ENCODE measurements at places on chromosomes 11 and 22. TPM values are rescaled to one million over a fixed set of nuclear protein-coding genes. Genes with fewer than 3 reads are reported as not detected.
A peak's percentile ranks its signal among the peaks of the same experiment; 100 is the strongest.

DNA sequence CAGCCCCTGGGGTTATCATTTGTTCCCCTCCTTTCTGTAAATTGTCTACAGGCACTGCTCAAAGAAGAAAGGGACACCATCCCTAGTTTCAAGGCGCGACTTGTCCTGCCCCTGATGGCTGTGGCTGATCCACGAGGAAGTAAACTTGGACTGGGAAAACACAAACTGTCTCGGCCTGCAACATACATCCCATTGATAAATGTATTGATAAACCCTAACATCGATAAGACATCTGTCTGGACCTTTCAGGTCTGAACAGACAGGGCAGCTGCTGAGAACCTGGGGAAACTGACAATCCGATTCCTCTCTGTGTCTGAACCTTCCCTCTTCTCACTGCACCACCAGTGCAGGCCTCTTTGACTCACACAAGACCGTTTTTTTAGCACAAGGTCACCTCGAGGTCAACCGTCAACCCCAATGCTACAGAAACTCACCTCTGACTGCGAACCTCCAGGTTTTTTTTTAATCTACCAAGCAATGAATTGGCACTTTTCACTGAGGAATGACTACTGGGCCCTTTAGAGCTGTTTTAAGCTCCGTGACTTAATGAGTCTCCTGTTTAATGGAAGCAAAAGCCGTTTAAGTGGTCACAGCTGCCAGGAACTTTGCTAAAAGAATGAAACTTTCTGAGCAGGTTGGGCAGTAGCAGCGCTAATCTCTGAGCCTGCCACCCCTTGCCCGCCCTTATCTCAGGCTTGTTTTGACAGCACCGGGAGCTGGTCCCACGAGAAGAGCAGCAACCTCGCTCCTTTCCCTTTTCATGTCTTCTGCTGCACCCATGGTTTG, 203.8 kb upstream of the TMEM45B start:
- DNase-seq: no peak

DNA sequence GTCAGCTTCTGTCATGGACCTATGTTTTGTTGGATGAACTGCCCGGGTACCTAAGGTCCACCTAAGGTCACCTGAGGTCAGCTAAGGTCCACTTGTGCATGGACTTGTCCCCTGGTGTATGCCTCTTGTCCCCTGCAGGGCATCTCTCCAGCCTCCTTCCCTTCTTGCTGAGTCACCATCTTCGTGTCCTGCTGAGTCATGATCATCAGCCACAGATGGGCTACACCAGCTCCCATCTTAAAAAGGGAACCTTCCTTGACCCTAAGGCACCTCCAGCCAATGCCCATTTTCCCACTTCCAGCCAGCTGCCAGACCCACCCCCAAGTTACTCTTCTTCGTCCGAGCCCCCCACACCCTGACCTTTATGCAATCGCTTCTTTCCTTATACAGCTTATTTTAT, 544.9 kb downstream of the TBC1D22A start:
- no peak for DNase-seq

- no peak for DNase-seq
Measured at GRCh38 chr22:42884616-42885375, 27.7 kb upstream of the ARFGAP3 start.

- DNase-seq: no peak
Measured at GRCh38 chr11:123665306-123665705, 10.9 kb upstream of the SCN3B start.

GRCh38 chr11:134574425-134574824, 162.4 kb upstream of the B3GAT1 start:
- DNase-seq: no peak

GRCh38 chr11:3163241-3163981, 1.7 kb downstream of the OSBPL5 start:
- no peak for DNase-seq

DNA sequence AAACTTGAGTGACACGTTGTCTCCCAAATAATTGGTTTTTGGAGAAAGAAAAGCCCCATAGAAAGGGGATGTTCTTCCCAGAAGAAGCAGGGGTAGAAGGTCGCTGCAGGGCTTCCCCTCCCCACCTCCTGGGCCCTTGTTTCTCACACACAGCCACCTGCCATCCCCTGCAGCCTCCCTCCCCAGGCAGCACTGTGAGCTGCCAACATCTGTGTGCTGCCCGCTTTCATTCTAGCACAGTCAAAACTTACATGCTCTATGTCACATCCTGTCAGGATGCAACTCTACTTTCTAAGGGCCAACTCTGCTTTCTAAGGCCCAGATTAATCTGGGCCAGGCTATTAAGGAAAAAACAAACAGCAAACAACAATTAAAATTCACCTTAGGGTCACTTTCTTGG, 309.4 kb upstream of the ZC3H12C start:
- DNase-seq: no peak

DNA sequence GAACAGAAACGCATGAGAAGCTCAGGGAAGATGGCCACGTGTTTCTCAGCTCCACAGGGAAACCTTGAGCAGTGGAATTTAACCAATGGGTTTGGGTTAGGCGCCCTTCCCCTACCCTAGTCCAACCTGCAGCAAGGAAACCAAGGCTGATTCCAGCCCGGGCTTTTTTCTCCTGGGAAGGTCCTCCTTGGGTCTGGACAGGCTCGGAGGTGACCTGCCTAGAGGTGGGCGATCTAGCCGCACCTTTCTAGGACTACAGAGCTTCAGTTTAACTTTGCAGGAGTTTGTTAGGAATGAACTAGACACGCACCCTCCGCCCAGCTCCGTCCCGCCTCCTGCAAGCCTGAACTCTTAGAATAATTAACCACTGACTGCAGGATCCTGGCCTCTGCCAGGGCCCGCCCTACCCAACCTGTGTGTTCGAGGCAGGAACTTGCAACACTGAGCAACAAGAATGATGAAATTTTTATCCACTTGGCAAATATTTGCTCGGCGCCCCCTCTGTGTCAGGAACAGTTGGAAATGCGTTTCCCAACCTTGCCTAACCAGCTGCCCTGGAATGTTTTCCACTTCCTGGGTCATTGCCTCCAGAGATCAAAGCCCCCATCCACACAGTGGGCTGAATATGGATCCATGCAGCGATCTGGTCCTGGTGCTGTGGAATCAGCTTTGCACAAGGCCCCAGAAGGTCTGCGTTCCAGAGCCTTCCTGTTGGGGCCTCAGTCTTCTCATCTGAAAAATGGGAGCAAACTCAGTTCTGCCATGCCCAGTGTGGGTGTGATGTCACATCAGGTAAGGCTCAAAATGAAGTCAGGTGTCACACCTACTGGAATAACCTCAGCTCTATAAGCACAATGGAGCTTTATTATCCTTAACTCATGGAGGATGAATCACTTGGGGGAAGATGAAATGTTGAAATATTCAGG, 13.3 kb downstream of the MPST start:
- DNase-seq: no peak

GRCh38 chr11:24679821-24680351, 183.0 kb downstream of the LUZP2 start:
- no peak for DNase-seq

DNA sequence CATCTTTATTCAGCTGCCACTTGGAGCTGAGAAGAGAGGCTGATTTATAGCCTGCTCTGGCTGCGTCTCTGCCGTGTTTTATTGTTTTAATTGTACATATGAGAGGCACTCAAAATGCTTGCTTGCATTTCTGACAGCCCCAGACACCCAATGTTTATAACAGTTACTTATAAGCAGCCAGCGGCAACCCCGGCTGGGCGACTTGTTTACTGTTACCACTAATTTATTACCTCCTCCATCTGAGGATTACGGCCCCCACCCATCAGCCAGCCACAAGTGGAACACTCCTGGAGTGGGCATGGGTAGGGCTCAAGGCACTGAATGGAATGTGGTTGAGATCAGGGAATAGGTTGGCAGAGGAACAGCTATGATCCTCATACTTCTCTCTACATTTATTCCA, 61.2 kb downstream of the CLPB start:
- DNase-seq: no peak

DNA sequence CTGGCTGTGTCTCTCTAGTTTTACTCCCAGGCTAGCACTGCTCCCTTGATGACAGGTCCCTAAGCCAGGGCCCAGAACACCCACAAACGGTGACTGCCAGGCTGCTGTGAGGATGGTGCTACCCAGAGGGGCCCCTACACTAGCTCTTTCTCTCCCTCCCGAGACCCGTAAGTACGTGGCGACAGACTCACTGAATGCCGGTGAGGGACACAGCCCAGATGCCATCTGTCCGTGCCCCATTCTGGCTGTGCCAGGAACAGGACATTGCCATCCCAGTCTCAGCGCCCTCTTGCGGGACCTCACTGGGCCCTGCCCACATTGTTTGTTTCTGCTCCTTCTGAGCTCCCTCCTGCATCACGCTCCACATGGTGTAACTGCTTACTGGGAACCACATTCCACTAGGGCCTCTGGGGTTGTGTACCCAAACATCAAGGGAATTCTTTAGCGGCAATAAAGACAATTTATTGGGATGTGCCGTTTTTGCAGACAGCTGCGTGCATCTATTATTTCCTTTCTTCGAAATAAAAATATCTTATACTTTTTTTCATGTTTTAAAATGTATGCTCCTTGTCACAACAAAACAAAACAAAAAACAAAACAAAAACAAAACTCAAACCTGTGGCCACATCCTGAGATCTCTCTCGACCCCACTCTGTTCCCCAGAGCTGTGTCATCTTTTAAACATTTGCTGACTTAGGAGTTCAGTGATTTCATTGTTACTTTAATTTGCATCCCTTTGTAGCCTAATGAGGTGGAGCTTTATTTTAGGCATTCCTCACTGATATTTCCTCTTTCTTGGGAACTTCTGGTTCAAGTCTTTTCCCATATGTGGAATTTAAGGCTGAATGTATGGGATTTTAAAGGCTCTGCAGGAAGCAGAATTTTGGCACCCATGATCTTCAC, 4.4 kb upstream of the TPCN2 start:
- peak; percentile 21 for DNase-seq

- DNase-seq: no peak
Measured at GRCh38 chr11:70587075-70587389, 188.7 kb downstream of the CTTN start.

DNA sequence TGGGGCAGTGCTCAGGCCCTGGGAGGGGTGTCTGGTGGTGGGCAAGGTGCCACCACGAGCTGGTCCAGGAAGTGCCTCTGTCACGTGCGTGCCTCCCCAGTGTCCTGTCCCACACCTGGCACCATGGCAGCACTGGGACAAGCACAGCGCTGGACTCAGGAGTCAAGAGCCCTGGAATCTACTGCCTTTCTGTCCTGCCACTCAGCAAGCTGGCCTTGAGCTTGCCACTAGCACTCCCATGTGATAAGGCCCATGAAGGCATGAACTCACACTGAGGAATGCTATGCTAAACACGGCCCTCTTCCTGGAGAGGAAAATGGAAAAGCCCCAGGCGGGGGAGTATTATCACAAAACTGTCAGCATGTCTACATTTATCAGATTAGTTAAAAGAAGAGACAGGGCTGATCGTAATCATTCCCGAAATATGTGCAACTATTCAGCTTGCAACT, 50.7 kb upstream of the SLC35C1 start:
- no peak for DNase-seq

DNA sequence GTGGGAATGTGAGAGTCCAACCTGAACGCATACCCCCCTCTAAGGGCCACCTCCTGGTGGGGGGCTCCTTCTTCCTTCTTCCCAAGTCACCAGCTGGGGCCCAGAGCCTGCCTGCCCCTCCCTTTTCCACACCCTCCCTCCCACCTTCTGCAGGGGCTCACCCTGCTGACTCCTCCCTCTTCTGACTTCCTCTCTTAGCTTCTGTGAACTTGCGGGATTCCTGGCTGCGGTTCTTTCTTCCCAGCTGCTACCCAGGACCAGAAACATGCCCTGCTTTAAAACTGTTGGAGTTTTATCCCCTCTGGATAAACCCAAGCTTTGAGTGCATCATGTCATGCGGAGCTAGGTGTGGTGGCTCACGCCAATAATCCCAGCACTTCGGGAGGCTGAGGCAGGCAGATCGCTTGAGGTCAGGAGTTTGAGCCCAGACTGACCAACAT, 10.2 kb downstream of the LRRC74B start:
- DNase-seq: no peak

Gene HEPACAM
- total RNA-seq: not detected

Gene CDC42EP2
- 1.4 TPM for total RNA-seq

Gene BTBD18
- not detected for total RNA-seq

Gene FGF19
- total RNA-seq: 0.10 TPM

Gene ZP1
- total RNA-seq: not detected

Gene THRSP
- not detected for total RNA-seq

Gene KCNC1
- not detected for total RNA-seq

Gene CHRM1
- not detected for total RNA-seq

Data from activated T-cell treated with anti-CD3 and anti-CD28 coated beads, Interleukin-2, amount 50 U/mL, for 72 hours (primary cell).